NCI-H1105 (cell line): ENCODE measurements at places on chromosomes 3 and 15.

DNA sequence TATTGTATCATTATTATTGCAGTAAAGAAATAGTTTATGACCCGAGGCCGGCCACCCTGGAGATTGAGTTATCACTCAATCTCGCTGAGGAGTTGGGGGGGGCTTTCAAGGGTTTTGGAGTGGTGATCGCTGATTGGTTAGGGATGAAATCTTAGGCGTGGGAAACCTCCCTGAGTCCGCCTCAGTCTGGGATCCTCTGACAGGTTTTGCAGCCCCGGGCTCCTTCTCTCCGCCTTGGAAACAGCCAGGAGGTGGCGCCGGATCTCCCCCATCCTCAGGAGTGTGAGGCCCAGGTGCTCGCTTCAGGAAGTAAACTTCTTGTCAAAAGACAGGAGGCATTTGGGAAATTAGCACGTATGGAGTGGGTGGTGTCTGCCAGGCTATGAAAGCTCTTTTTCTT is 41.1 kb upstream of the SEC61A1 start:
- peak; percentile 73 for DNase-seq

GRCh38 chr3:68256635-68257223 is 602.3 kb upstream of the SUCLG2 start:
- DNase-seq = no peak

GRCh38 chr3:38085311-38085942 is 46.4 kb downstream of the DLEC1 start:
- DNase-seq = no peak

GRCh38 chr3:14818804-14819500 is at the start of gene FGD5:
TSS of gene FGD5 (plus strand) at chr3:14818962. CDS start at chr3:14819072, 110 bp downstream.
- DNase-seq = no peak

GRCh38 chr15:31440754-31441311 is 114.2 kb downstream of the KLF13 start:
- DNase-seq = no peak

- DNase-seq = no peak
Measured at GRCh38 chr15:62779036-62779770, 263.3 kb upstream of the TPM1 start.

GRCh38 chr3:14235003-14235911 is 56.6 kb downstream of the LSM3 start:
- DNase-seq = no peak

GRCh38 chr3:32009101-32009500 is 27.6 kb downstream of the ZNF860 start:
- no peak for DNase-seq

- no peak for DNase-seq
Measured at GRCh38 chr3:64290161-64290560, 64.9 kb upstream of the PRICKLE2 start.

GRCh38 chr15:83926116-83926515 is 272.2 kb downstream of the ADAMTSL3 start:
- DNase-seq = no peak

DNA sequence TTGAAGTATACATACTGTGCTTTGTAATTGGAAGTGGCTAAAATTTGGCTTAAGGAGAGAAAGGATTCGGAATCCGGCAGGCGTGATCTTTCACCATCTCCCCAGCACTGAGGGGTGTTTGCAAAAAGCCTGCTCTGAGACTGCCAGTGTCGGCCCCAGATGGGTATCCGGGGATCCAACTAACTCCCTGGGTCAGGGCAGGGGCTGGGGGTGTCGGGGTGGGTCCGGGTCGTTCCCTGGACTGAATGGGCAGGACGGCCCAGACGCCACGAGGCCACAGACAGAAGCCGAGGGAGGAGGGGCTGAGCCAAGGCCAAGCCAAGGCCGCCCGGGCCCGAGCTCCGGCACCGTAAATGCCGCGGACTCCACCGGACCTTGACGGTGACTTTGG is 349 bp downstream of the PPIB start:
- DNase-seq = no peak

GRCh38 chr15:100602064-100602822 is at the start of the genes ASB7 and LINS1:
TSS of gene ASB7 (plus strand) at chr15:100602589. CDS start at chr15:100612217, 9,628 bp downstream.
TSS of gene LINS1 (minus strand) at chr15:100602184. CDS start at chr15:100580842, 21,342 bp downstream.
- DNase-seq = peak; percentile 100

- DNase-seq = no peak
Measured at GRCh38 chr3:99984668-99985067, 129.6 kb downstream of the FILIP1L start.

DNA sequence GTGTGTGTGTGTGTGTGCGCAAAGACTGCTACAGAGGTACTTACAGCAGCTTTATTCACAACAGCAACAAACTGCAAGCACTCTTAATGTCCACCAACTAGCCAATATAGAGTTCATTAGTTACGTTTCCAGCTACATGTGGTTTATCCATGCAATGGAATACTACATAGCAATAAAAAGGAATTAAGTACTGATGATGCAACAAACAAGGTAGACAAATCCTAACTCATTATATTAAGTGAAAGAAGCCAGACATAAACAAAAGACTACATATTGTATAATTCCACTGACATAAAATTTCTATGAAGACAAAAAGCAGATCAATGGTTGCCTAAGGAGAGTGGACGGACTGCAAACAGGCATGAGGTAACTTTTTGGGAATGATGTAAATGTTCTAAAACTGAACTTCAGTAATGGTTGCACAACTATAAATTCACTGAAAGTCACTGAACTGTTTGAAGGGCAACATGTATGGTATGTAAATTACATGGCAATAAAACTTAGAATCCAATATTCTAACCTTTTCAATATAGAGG is 433.7 kb downstream of the SHQ1 start:
- no peak for DNase-seq

DNA sequence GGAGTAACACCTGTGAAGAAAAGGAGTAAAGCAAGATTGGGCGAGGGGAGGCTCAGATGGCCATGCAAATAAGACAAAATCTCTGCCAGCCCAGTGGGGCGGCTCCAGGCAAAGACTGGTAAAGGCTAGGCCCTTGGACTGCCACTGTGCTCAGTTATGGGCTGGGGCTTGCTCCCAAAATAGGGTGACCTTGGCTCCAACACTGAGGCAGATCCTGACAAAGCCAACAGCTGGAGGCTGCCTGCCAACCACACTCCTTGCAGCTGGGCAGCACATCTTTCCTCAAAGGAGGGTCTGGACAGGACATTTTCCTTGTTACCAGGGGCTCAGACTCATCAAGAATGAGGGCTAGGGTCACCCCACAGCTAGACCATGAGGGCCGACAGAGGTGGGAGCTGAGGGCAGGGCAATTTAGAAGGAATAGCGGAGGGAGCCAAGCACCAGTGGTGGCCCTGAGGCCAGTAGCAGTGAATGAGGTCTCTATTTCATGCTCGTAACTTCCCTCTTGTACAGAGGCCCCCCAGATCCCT is 86.1 kb downstream of the CHRD start:
- no peak for DNase-seq
